ENCODE measurements at places on chromosomes 6 and 20. TPM values are rescaled to one million over a fixed set of nuclear protein-coding genes. Genes with fewer than 3 reads are reported as not detected.

- no peaks in the 10 kb centered on the region for H3K27me3 ChIP-seq
- no peaks in the 10 kb centered on the region for H3K4me1 ChIP-seq
- H3K27ac ChIP-seq = no peak overlapping the region
- no peak overlapping the region for H3K4me3 ChIP-seq
- H3K36me3 ChIP-seq = no peaks in the 10 kb centered on the region
- DNase-seq = no peak
These were observed 85.3 kb upstream of the AKAP12 start for GRCh38 chr6:151154418-151154817.

DNA sequence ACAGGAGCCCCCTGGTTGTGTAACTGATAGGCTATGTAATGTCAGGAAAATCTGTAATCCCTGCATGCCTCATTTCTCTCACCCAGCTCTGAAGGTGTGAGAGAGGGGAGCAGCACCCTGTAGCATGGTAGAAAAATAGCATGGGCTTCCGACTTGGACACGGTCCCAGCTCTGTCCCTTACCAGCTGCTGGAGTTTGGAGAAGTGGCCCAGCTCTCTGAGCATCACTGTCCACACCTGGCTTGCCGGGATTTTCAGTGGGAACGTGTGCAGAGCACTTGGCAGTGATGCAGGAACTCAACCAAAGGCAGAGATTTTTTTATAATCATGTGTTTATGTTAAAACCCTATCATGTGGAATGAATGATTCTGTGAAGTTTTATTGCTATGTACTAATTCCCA, 34.6 kb downstream of the STK35 start:
- H3K4me3 ChIP-seq = no peak overlapping the region
- H3K4me1 ChIP-seq = peaks cover 19% of the 10 kb centered on the region
- no peak overlapping the region for H3K27ac ChIP-seq

DNA sequence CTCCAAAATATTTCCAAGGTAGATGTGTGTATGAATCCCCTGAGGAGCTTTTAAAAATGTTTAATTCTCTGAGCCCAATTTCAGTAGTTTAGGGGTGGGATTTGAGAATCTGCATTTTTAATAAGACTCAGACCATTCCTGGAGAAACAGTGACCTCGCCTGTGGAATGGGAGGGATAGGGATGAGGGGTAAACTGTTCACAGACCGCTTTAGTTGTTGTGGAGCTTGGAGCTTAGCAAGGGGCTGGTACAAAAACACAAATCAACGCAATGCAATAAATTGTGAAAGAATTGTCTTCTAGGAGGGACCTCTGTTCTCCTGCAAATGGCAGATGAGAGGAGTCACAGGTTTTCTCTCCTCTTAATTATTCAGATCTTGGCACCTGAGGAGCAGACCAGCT, 239.3 kb upstream of the SULF2 start:
- no peak overlapping the region for H3K4me3 ChIP-seq
- H3K27me3 ChIP-seq = no peaks in the 10 kb centered on the region
- no peaks in the 10 kb centered on the region for H3K4me1 ChIP-seq
- no peaks in the 10 kb centered on the region for H3K36me3 ChIP-seq
- DNase-seq = no peak

GRCh38 chr6:90144928-90145555, 151.6 kb downstream of the BACH2 start:
- no peak overlapping the region for H3K4me3 ChIP-seq
- H3K4me1 ChIP-seq = no peaks in the 10 kb centered on the region
- no peaks in the 10 kb centered on the region for H3K27me3 ChIP-seq
- no peak for DNase-seq

DNA sequence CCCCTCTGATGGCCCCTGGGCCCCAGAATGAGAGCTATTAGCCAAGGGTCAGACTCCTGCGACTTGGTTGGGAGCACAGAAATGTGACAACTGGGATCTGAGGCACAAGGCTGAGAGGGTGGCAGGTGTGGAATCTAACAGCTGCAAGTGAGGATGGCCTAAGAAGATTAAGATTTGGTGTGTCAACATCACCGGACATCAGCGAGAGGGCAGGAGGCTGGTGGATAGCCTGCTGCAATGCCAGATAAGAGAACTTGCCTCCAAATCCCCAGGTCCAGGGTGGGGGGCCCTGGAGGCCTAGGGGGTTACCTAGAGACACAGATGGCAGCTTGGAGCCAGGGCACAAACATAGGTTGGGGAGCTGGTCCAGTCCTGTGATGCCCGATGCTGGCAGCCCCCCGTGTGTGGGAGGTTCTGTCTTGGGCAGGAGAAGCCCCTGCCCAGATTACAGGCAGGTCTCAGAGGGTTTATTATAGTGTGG, 155.8 kb downstream of the GRM4 start:
- H3K4me1 ChIP-seq = no peaks in the 10 kb centered on the region
- no peak overlapping the region for H3K27ac ChIP-seq
- H3K27me3 ChIP-seq = no peaks in the 10 kb centered on the region
- no peak for DNase-seq
- H3K36me3 ChIP-seq = no peaks in the 10 kb centered on the region

DNA sequence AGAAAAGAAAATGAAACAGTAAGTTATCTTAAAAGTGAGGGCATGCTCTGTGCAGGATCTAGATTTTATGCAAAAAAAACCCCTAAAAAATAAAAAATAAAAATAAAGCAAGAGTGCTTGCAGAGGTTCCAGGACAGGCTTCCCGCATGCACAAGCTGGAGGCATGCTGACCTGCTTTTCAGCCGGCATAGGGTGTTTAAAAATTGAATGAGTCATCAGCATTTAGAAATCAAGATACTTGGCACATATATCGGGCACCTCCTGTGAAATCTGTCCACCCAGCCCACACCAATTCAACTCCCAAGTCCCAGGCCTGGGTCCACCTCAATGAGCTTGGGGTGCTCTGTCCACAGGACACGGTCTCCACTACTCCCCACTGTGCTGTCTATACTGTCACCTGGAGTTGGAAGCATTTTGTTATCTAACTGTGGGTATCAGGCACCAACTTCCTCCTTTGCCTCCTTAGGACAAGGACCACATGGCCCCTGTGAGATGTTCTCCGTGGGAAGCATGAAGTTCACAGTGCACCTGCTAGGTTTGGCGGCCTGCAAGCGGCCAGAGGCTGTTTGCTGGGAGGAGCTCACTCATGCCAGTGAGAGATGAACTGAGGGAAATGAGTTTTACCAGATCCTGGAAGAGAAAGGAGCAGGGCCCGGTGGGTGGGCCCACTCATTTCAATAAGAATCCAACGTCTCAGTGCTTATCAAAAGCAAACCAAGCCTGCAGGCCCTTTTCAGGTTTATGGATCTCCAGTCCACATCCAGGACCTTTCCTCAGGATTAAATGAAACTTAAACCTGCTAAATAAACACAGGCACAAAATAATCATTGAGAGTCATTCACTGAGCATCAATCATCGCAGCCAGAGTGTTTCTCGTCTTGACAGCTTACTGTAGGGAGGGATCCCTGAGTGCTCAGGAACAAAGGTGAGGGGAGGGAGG, 121.1 kb downstream of the FOXA2 start:
- no peak for DNase-seq
- no peak overlapping the region for H3K4me3 ChIP-seq
- no peak overlapping the region for H3K27ac ChIP-seq
- H3K27me3 ChIP-seq = no peaks in the 10 kb centered on the region

- no peak overlapping the region for H3K4me3 ChIP-seq
- H3K27me3 ChIP-seq = no peaks in the 10 kb centered on the region
- no peak overlapping the region for H3K27ac ChIP-seq
- no peaks in the 10 kb centered on the region for H3K36me3 ChIP-seq
- no peaks in the 10 kb centered on the region for H3K4me1 ChIP-seq
These were observed 252.7 kb downstream of the BMP7 start for GRCh38 chr20:57013741-57014140.

- no peaks in the 10 kb centered on the region for H3K36me3 ChIP-seq
- peaks cover 39% of the 10 kb centered on the region for H3K27me3 ChIP-seq
- H3K27ac ChIP-seq = no peak overlapping the region
- H3K4me3 ChIP-seq = no peak overlapping the region
These were observed 6.8 kb downstream of the DUSP15 start for GRCh38 chr20:31863296-31864085.

GRCh38 chr20:53104884-53105283, 132.7 kb downstream of the TSHZ2 start:
- no peak overlapping the region for H3K4me3 ChIP-seq
- no peak overlapping the region for H3K27ac ChIP-seq
- peak; percentile 42 for DNase-seq
- no peaks in the 10 kb centered on the region for H3K4me1 ChIP-seq
- no peaks in the 10 kb centered on the region for H3K27me3 ChIP-seq

DNA sequence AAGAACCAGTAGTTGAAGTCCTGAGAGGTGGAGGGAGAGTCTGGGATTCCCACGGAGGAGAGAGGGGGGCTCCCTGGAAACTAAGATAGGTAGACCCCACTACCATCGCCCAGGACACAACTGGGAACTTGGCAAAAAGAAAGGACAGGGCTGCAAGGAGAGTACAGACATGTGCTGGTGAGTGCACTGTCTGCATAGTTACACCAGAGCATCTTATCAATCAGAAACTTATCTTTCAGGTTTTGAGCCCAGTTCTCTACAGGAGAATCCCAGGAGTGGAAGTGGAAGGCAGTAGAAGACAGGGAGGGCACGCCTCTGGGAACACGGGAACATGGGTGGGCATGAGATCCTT, 12.2 kb downstream of the NFKBIL1 start:
- H3K4me3 ChIP-seq = no peak overlapping the region
- H3K27me3 ChIP-seq = no peaks in the 10 kb centered on the region
- H3K4me1 ChIP-seq = peaks cover 11% of the 10 kb centered on the region
- DNase-seq = no peak
- H3K36me3 ChIP-seq = peaks cover 6% of the 10 kb centered on the region

GRCh38 chr20:19867074-19867473, 109.0 kb downstream of the RIN2 start:
- H3K27ac ChIP-seq = no peak overlapping the region
- peak; percentile 54 for DNase-seq
- no peak overlapping the region for H3K4me3 ChIP-seq
- no peaks in the 10 kb centered on the region for H3K4me1 ChIP-seq
- H3K27me3 ChIP-seq = no peaks in the 10 kb centered on the region

GRCh38 chr20:48298851-48299484, 513.7 kb upstream of the SULF2 start:
- no peak overlapping the region for H3K4me3 ChIP-seq
- H3K27ac ChIP-seq = peak overlapping the region; percentile 48
- DNase-seq = peak; percentile 93
- no peaks in the 10 kb centered on the region for H3K36me3 ChIP-seq
- H3K4me1 ChIP-seq = peaks cover 20% of the 10 kb centered on the region

GRCh38 chr20:45206725-45207124, at the start of gene SEMG1:
SEMG1 (plus strand) TSS chr20:45207033; CDS start chr20:45207054, 21 bp downstream.
- no peaks in the 10 kb centered on the region for H3K4me1 ChIP-seq
- H3K36me3 ChIP-seq = no peaks in the 10 kb centered on the region
- no peaks in the 10 kb centered on the region for H3K27me3 ChIP-seq
- no peak within 1 kb of the TSS for H3K27ac ChIP-seq
- no peak for DNase-seq

DNA sequence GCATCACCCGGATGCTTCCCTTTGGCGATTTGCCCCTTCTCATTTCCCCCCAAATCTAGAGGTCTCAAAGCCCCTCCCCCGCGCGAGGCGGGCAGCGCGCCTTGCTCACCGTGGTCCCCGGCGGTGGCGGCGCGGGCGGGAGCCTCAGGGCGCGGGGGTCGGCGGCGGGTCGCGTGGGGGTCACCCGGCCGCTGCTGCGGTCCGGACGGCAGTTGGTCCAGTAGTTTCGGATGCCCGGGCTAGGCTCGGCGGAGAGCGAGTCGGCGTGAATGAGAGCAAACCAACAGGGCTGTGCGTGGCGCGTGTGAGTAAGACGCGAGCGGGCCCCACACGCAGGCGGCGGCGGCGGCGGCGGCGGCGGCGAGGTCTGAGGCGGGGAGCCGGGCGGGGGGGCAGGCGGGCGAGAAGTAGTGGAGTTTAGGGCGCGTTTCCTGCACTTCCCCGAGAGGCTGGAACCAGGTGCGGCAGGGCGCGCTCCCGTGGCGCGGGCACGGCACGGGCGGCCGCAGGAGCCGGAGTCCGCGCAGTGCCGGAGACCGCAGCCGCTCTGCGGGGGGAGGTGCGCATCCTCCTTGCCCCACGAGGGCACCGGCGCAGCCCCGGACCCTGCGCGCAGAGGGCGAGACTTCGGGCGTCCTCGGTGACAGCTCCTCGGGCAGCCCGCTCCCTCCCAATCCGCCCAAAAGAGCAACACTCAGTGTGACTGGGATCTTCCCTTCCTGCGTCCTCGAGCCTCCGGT, 567 bp downstream of the HS3ST5 start:
- peak overlapping the region; percentile 46 for H3K4me3 ChIP-seq
- H3K4me1 ChIP-seq = no peaks in the 10 kb centered on the region
- H3K36me3 ChIP-seq = no peaks in the 10 kb centered on the region
- peak; percentile 21 for DNase-seq
- peaks cover 24% of the 10 kb centered on the region for H3K27me3 ChIP-seq

DNA sequence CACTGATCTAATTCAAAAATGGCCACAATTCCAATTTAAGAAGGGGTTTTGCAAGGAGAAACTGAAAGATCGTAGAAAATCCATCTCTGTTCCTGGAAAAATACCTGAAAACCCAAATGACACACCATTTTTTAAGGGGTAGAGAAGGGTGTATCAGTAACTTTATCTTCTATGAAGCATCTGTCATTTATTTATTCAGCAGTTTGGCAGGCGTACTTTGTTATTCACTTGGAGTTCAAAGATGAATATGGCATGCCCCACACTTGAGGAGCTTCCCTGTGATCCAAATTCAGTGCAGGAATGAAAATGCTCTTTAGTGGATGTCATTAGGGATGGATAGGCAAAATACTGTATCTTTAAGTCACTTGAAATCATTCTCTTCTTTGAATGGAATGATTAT, 7.2 kb downstream of the HINT3 start:
- H3K27me3 ChIP-seq = no peaks in the 10 kb centered on the region
- no peak for DNase-seq
- H3K36me3 ChIP-seq = no peaks in the 10 kb centered on the region
- no peak overlapping the region for H3K27ac ChIP-seq

GRCh38 chr20:40305303-40305702, 383.7 kb downstream of the MAFB start:
- no peak overlapping the region for H3K27ac ChIP-seq
- no peaks in the 10 kb centered on the region for H3K4me1 ChIP-seq
- H3K36me3 ChIP-seq = no peaks in the 10 kb centered on the region
- no peak overlapping the region for H3K4me3 ChIP-seq
- DNase-seq = no peak

GRCh38 chr20:25023356-25023755, 30.8 kb upstream of the APMAP start:
- peaks cover 3% of the 10 kb centered on the region for H3K27me3 ChIP-seq
- DNase-seq = no peak
- H3K36me3 ChIP-seq = no peaks in the 10 kb centered on the region
- no peak overlapping the region for H3K27ac ChIP-seq

The GPR6 gene
- total RNA-seq = not detected

The OXT gene
- total RNA-seq = not detected

The TPMT gene
- 17.5 TPM for total RNA-seq

The LY6G6F gene
- not detected for total RNA-seq

The TFAP2A gene
- not detected for total RNA-seq

The MCHR2 gene
- total RNA-seq = not detected

The OR12D3 gene
- total RNA-seq = not detected

The SLC17A3 gene
- total RNA-seq = not detected

The ABHD16B gene
- total RNA-seq = not detected

Data from fibroblast of lung (primary cell).